CD4-positive, alpha-beta T cell (primary cell): ENCODE measurements at places on chromosomes 16 and 17. TPM values are rescaled to one million over a fixed set of nuclear protein-coding genes. Genes with fewer than 3 reads are reported as not detected.

The KIF19 gene
- 1.1 TPM for total RNA-seq

The SUZ12 gene
- total RNA-seq = 26.8 TPM

The CLEC3A gene
- total RNA-seq = not detected

The CPHXL2 gene
- not detected for total RNA-seq

The PSKH1 gene
- total RNA-seq = 13.3 TPM

DNA sequence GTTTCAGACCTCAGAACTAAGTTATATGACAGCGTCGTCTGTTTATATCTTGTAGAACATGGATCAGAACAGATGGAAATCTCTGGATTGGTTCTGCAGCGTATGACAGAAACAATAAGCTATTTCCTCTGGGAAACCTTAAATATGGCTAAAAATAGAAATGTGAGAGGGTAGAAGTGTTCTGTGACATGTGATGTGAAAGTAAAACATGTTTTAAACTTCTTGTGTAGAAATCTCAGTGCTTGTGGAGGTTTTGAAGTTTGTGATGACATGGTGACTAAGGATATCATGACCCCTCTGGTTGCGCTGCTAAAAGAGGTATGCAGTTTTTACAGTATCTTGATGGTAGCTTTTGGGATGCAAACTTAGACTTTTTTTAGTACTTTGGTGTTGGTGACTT is 2.8 kb downstream of the HEATR3 start:
- DNase-seq = no peak

DNA sequence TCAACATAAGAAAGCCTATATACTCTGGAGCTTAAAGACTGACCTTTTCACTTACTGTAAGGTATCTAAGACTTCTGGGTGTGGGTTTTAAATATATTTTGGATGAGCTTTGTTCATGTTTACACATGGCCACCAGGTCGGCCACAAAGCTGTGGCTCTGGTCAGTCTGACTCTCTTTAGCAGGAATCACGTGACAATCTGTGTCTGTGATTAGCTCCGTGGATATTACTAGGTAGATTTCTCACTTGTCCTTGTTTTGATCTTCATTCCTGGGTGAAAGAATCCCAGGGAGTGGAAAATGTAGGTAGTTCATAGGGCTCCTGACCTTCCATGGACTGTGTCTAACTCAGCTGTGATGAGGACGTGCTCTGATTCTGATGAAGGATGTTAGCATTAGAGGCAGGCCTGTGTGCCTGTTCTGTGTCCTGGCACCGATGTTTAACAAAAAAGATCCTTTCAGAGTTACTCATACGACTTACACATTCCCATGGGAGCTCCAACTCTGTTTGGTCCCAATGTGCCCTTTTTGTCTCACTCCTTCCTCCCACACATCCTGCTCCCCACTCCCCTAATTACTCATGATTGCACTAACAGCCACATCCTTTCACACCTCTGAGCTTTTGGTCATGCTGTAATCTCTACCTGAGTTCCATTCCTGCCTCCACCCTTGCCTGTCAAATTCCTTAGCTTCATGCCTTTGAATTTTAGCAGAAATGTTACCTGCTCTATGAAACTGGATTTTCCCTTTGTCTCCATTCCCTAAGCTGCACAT is 425.1 kb downstream of the MAF start:
- no peak for DNase-seq

GRCh38 chr16:181565-182021 is 1.3 kb downstream of the HBQ1 start:
- DNase-seq = no peak

DNA sequence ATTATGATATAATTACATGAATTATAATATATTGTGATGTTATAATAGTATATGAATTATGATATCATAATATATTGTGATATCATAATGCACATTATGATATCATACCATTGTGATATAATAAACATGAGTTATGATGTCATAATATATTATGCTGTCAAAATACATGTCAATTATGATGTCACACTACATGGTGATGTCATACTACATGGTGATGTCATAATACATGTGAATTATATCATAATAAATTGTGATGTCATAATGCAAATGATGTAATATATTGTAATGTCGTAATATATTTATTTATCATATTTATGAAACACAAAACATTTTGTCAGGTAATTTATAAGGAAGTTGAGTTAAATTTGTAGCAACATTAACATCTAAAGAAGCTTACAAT is 1950.1 kb downstream of the TP53TG3F start:
- no peak for DNase-seq

DNA sequence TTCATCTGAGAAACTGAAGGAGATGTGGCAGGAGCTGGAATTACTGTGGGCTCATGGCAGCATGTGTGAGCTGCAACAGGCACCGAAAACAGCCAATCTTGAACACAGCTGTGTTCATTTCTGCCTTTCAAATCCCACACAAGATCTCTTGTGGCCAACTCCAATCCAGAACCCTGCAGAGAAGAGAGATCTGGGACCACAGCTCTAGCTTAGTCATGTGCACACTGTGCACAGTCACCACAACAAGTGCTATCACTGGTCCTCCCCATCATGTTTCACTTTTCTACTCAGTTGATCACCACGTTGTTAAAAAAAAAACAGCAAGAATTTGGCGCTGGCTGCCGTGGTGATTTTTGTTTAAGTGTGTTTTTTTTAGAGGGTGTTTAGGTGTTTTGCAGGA is 254.5 kb upstream of the ELAC2 start:
- no peak for DNase-seq
